ENCODE measurements at places on chromosomes 7 and 10.

- DNase-seq, result no peak
These were observed 347.1 kb upstream of the NRP1 start for GRCh38 chr10:33681595-33681994.

GRCh38 chr7:92034116-92034515 lies 93.5 kb downstream of the AKAP9 start:
- DNase-seq, result no peak

DNA sequence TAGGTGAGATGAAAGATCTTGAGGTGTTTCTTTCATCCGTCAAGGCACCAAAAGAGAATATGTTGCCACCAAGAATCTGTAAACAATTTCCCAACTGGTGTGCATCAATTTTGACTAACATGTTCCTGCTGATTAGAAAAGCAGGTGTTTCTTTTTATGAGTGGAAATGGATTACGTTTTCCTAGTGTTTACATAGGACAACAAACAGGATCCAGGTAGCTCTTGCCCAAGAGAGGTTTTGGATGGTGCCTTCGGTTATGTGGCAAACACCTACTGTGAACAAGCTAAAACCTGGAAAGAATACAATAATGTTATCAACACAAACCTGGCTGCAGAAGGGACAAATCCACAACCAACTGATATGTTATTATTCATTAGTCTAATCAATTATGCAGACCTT lies 53.6 kb upstream of the WNT16 start:
- DNase-seq, result no peak

DNA sequence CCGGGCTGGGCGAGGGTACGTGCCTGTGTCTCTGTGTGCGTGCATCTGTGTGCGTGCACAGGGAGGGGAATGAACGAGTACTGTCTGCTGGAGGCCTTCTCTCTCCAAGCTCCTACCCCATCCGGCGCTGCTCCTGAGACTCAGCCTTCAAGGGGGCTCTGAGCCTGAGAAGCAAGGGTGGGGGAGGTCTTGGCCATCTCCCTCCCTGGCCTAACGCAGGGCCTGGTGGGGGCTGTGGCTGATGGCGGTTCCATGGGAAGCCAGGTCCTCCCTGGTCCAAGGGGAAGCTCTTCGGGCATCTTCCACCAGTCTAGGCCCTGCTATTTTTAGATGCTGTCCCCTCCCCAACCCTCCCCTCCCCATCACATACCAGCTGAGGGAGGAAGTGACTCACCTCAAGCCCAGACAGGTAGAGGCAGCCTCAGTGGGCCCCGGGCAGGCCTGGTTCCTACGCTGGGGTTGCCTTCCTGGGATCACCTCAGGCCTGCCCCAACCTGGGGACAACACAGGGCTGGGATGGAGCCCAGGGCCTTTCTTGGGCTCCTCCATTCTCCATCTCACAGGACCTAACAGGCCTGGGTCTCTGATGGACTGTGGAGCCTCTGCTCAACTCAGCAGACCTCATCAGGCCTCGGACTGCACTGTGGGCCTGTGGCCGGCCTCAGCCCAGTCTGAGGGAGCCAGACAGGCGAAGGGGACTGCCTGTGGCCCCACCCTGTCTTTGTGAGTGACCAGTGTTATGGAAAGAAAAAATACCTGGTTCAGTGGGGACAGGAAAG lies 32.2 kb downstream of the DNAJB12 start:
- DNase-seq, result no peak

DNA sequence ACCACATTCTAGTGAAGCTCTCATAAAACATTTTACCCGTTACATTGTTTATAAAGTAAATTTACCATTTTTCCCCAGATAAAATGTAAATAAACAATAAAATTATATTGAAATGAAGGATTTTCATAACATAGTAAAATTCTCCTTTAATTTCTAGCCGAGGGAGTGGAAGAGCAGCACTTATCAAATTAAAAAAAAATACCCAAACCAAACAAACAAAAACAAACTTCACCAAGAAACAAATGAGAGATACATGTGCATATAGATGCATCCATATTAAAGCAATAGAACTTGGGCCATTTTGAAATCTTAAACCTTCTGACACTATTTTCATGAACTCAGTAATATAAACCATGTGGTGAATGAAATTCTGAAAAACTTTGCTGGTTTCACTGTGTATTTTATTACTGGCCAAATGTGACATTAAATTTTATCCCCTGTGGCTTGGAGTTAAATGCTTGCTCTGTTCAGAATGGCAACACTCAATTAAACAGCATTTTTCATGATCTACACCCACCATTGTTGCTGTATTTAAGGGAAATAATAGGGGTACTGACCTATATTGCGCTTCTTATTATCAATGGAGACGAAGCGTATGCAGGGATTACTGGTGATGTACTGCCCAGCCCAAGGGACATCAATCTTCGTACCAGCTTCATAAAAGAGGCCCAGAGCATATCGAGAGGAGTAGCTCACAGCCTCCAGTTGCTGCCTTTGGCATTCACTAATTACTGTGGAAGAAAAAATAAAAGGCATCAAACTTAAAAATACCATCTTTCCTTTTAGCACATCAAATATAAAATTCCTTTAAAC lies 220.9 kb downstream of the RNLS start:
- no peak for DNase-seq

DNA sequence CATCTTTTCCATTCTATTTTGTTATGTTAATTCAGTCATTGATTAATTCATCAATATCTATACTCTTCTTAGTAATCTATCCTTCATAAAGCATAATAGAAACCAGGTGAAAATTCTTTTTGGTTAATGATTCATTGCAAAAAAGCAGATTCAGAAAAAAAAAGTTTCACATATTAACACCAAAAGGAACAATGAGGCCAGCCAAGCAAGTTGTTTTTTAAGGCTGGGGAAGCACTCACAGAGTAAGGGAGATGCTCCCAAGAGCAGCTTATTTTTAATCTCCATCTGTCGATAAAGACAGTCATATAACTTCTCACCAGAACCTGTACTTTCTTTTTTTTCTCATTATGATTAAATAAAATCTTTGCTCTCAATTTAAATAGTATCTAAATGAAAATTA lies 95.8 kb downstream of the CACNA2D1 start:
- DNase-seq, result no peak

DNA sequence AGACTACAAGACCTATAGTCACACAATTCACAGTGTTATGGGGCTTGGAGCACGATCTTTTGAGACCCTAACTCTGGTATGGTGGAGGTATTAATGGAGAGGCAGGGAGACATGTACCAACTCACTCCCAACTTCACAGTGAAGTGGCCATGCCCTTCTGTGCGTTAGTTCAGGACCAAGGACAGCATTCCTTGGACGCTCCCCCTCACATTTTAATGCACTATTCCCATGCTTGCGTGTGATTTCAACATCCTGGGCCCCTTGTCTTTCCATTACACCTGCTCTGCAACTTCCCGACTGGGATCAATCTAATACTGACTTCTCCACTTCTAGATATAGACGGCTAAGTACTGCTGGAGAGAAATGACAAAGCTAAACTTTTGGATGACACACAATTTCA lies 72.7 kb downstream of the PLCE1 start:
- DNase-seq, result no peak

DNA sequence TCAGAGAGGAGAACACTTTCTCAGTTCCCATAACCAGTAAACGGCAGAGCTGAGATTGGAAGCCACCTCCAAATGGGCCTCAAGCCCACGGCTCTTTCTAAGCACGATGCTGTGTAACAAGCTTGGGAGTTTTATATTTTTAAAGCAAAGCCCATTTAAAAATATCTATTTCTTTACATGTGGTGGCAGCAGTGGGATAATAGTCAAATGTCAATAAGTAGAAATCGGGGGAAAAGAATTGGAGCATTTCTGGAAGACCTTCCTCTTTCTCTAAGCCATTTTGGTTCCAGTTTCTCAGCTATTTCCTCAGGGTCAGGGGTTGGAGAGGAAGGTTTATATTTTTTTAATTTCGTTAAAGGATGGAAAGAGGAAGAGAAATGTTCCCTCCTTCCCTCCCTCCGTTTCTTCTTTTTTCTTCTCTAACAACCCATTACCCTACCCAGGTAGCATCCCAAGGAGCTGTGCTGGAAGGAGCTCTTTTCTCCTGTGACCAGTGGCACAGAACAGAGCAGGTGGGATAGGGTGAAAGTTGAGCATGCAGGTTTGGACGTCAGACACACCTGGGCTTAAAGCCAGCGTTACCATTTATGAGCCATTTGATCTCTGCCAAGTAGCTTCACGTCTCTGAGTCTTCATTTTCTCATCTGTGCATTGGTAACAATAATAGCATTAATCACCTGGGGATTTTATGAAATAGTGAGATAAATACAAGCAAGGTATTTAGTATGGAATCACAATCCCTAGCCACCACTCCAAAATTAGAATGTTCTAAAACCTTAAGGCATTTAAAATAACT lies 515.7 kb downstream of the RPS24 start:
- DNase-seq, result no peak

- DNase-seq, result no peak
These were observed 29.1 kb downstream of the CPED1 start for GRCh38 chr7:121017586-121017985.

DNA sequence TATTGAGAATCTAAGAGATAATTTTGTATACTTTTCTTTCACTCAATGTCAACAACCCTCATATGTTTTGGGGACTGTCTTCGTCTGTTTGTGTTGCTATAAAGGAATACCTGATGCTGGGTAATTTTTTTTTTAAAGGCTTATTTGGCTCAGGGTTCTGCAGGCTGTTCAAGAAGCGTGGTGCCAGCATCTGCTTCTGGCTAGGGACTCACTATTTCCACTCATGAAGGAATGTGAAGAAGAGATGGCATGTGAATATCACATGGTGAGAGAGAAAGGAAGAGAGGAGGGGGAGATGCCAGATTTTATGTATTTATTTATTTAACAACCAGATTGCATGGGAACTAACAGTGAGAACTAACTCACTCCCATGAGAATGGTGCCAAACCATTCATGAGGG lies 827.4 kb upstream of the PHF14 start:
- DNase-seq, result no peak

DNA sequence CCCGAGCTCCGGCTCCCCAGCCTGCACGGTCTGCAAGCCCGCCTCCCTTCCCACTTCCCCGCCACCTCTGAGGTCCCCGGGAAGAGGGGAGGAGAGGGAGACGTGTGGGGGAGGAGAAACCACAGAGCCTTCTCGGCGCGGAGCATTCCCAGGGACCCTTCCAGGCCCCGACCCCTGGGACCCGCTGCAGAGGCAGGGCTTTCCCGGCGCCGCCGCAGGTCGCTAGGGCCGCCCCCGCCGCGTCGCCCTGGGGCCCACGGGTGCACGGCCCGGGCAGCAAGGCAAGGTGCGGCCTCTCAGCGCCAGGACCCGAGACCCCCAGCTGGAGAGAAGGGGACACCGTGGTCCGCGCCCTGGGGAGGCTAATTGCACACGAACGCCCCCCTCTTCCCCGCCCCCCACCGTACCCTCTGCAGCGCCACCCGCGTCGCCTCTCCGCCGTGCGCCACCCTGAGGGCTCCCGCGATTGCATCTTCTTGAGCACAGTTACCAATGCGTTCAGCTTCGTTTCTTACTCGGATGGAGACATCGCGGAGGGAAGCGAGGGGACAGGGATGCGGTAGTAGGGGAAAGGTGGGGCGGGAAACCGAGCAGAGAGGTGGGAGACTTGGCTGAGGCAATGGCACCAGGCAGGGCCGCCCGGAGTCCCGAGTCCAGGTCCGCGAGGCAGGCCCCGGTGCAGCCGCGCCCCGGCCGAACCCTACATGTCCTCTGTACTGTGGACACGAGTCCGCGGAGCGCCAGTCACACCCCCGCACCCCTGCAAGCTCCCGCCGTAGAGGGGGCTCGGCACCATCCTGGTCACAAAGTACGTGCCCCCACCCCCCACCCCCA lies 28.9 kb downstream of the SKIDA1 start:
- no peak for DNase-seq

DNA sequence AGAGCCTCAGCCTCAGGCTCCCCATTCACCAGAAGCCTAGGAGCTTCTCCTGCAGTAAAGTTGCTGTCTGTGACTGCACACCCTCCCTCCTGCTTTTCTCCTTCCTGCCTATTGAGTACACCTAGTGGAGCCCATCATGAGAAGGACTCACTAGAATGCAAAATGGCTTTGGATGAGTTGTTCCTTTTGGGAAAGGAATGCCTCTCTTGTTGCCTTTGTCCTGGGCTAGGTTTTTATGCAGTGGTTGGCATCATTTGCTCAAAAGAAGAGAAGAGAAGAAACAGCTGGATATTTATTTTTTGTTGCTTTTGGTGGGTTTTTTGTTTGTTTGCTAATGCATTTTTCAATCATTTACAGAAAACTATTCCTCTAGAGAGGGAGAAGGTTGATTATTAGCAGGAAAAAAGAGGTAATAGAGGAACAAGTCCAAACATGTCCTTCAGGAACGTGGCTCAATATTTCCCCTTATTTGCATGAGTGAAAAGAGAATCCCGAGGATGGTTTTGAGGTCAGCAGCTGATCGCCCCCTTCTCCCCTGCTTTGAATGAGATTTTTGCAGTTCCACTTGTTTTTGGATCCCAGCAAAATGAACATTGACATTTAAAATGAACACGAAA lies 369.9 kb upstream of the NRP1 start:
- no peak for DNase-seq

DNA sequence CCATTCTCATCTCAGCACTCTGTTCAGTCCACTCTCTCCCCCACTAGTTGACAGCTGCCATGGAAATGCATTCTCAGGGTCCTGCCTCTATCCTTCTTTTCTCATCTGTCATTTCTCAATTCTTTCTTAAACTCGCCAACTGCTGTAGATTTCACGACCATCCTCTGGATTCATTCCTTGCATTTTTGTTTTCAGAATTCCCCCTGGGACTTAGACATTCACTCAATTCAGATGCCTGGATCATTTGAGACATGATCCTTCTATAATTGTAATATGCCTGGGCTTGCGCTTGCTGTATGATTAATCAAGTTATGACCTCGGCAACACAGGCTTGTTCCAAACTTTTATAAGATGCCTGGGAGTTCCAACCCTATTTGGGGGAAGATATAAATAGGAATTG lies 104.5 kb downstream of the RAB11FIP2 start:
- DNase-seq, result no peak

DNA sequence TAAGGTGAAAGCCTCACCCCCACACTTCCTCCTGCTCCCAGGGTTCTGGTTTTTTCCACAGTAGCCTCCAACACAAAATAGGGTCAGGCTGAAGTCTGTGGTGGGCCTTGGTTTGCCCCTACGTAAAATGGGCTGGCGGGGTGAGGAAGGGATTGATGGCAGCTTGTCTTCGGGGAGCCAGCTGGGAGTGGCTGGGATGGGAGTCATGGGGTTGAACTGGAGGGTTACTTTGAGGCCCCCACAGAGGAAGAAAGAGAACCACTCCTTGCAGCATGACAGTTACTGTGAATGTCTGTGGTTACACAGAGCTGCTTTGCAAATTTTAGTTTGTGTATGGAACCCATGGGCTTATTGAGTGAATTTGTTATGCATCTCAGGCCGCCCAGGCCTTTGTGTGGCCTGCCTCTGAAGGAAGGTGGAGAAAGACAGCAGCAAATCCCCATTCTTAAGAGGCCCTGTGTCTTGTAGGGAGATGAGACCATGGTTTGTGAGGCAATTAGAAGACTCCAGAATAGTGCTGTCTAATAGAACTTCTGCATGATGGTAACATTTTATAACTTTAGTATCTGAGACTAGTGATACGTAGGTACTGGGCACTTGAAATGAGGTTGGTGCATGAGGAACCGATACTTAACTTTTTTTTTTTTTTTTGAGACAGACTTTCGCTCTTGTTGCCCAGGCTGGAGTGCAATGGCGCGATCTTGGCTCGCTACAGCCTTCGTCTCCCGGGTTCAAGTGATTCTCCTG lies 8.1 kb downstream of the TRIM8 start:
- no peak for DNase-seq
